ENCODE measurements at places on chromosomes 1 and 21.

DNA sequence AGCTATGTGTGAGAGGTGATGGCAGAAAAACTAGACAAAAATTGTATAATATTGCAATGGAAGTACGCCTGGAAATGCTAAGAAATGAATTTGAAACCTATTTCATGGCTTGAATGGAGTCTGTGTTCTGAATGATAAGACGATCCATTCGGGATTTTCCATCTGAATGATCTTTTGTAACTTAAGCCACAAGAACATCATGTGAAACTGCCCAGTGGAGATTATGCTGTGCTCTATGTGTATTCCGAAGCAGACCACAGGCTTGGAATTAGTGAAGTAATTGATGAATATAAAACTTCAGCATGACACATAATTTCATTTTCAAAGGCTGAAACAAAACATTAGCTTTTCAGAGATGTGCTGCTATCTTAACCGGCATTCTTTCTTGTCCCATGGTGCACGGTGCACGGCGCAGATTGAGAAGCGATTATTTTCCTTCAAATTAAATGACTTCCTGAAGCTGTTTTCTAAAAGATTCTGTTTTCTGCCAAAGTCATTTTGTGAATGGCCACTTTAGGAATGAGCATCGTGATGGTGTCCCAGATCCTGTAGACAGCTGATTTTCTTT is 652.9 kb downstream of the PLA2G4A start:
- no peak for DNase-seq

- DNase-seq = no peak
These were observed 34.6 kb upstream of the AKT3 start for GRCh38 chr1:243884603-243885002.

DNA sequence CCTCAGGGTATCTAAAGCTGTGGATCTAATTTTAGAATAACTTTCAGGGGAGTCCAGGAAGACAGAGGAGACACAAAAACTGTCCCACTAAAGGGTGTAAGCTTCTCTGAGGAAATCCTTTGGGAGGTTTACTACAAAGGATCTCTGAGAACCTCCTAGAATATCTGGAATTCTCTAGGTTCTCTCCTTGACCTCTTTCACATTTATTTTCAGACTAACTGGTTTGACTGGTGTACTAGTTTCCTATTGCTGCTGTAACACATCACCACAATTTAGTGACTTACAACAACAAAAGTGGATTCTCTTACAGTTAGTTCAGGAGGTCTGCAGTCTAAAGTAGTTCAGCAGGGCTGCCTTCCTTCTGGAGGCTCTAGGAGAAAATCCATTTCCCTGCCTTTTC is 175.3 kb upstream of the KIAA0040 start:
- DNase-seq = no peak

- DNase-seq = peak; percentile 50
These were observed 13.0 kb upstream of the GUCA2A start for GRCh38 chr1:42177541-42177981.

DNA sequence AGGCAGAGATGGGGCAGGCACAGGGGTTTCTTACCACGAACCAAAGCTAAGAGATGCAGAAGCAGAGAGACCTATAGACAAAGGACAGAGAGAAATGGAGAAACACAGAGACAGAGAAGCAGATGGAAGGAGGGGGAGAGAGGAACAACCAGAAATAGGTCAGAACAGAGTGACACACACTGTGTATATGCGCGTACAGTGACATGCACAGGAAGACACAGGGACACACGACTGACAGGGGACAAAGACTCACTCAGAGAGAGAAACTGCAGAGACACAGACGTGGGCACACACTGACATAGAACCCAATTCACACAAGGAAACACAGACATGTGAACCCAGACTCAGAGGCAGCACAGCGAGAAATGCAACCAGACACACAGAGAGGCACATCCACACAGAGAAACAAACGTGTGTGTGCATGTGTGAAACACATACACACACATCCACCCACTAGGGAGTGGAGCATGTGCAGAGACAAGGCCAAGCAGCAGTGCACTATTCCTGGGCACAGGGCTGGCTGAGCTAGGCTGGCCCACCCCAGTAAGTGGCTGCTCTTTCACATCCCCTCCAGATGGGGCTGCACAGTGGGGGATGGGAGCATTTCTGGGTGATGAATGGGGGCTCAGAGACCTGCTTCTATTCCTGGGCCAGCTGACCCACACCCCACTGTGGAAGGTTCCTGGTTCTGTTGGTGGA is 123.4 kb upstream of the CSF3R start:
- no peak for DNase-seq

DNA sequence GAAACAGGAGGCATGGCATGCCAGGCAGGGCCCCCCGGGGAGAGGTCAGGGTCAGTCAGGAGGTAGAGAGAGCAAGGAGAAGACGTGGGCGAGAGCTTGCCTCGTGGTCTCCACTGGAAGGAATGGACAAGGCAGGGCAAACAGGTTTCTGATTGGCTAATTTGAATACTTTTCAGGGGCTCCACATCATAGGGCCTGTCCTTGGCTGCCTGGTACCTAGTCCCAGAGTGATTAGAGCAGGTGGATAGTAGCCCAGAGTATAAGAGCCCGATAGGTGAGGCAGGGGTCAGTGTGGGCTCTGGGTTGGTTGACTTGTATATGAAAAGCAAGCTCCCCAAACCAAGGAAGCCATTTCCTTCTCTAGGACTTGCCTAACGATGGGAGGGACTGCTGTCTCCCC is 178.6 kb downstream of the ZP4 start:
- DNase-seq = no peak

GRCh38 chr1:192635939-192636338 is at the start of gene RGS13:
Gene RGS13, plus strand, starts transcription at chr1:192636147. Its CDS starts 8,188 bp downstream, at chr1:192644335.
- no peak for DNase-seq

Data from substantia nigra (tissue), 51 donors.